Left colon (tissue), 2 donors: ENCODE measurements at places on chromosomes 4 and X.
A peak's percentile ranks its signal among the peaks of the same experiment; 100 is the strongest.

GRCh38 chrX:125673758-125674157 lies 354.1 kb downstream of the TEX13C start:
- no peak for DNase-seq

- no peak for DNase-seq
These were observed 509.1 kb downstream of the PPP4R3C start for GRCh38 chrX:26954029-26954428.

GRCh38 chrX:120224388-120224787 lies 26.2 kb upstream of the ZBTB33 start:
- DNase-seq: no peak

GRCh38 chr4:187188118-187188517 lies 464.5 kb upstream of the FAT1 start:
- DNase-seq: no peak

DNA sequence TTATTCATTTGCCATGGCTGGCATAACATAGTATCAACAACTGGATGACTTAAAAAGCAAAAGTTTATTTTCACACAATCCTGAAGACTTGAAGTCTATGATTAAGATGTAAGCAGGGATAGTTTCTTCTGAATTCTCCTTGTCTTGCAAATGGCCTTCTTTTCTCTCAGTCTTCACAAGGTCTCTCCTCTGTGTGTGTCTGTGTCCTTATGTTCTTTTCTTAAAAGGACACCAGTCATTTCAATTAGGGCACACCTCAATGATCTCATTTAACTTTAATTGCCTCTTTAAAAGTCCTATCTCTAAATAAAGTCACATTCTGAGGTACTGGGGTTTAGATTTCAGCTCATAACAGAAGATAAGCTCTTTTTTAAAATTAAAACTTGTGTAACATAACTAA lies 399.7 kb downstream of the PABPC4L start:
- no peak for DNase-seq

DNA sequence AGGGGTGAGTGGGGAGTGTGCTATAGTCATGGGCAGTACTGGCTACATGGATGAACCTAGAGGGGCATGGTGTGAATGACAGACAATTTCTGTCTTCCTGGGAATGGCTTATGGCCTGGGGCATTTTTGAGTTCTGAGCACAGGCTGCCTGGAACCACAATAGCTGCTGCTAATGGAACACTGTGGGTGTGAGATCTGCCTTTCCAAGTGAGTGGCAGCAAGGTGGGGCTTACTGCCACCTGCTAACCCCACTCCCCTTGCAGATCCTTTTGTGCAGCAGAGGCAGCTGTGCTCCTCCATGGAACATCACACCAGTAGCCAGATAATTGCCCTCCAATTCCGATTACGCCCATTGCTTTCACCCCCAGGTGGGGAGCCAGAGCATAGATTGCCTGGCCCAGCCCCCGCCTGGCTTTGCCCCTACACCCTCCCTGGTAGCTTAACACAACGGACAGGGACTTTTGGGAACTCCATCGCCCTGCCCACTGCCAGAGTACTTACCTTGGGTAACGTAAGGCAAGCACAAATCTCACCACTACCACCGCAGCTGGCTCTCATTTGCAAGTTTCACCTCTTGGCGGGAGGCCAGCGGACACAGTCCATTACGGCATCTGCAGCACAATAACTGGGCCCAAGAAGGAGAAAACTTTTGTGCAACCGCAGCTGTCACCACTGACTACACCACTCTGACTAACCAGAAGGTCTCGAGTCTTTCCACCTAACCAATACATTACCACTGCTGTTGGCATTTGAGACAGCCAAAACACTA lies 421.2 kb upstream of the NWD2 start:
- DNase-seq: no peak

DNA sequence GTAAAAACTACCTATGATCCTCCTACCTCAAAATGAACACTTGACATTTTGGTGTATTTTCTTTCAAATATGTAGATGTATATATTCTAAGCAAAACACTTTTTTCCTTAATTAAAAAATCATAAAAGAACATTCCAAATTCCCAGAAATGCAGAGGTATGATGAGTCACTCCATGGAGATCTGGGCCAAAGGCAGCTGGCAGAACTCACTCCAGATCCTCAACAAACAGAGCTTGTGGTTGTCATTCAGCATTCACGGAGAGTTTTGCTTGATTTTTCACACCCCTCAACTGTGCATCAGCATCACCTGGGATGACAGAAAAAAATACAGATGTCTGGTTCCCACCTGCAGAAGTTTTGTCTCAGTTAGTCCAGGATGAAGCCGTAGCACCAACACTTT lies 144.6 kb downstream of the KIT start:
- DNase-seq: no peak

- no peak for DNase-seq
These were observed 377.9 kb downstream of the SMARCA1 start for GRCh38 chrX:129145385-129145784.

GRCh38 chrX:143648705-143649104 lies 12.8 kb upstream of the SLITRK4 start:
- DNase-seq: no peak

DNA sequence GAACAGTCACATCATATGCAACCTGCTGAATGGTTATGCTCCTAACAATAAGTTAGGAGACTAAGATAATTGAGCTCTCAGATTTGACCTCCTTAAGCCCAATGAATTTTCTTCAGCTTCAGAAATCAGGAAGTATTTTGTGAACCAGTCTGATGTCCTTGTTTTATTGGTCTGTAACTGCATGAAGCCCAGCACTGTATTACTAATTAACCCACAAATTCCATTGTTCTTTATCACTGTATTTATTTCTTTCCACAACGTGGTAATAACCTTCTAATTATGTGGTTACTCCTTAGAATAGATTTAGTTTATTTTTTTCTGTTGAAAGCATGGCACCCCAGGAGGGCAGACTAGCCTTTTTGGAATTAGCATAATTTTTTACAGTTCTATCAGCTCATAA lies 3.9 kb upstream of the MFAP3L start:
- DNase-seq: no peak

DNA sequence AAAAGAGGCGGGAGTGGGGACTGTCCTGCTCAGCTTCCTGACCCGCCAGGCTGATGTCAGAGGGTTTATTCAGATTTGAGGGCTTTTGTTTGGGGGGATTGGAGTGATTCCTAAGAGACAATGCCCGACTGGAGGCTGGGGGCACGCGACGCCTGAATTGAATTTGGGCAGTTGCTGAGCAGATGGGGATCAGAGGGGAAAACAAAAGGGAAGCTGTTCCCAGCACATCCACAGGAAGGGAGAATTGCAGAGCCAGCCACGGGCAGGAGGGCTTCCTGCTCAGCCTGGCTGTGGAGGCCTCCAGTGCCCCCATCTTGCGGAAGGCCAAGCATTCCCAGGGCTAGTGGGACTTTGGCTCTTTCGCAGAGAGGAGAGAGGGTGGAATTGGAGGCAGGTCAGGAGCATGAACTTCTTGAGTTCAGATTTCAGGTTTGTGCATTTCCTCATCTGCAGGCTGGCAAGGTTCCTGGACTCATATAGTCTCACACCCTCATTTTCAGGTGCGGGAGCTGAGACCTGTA lies 162.8 kb downstream of the NHS start:
- DNase-seq: peak; percentile 26
